ENCODE measurements at places on chromosomes 6 and 20.

- DNase-seq: no peak
These were observed 37.1 kb downstream of the CDH4 start for GRCh38 chr20:61289166-61289565.

DNA sequence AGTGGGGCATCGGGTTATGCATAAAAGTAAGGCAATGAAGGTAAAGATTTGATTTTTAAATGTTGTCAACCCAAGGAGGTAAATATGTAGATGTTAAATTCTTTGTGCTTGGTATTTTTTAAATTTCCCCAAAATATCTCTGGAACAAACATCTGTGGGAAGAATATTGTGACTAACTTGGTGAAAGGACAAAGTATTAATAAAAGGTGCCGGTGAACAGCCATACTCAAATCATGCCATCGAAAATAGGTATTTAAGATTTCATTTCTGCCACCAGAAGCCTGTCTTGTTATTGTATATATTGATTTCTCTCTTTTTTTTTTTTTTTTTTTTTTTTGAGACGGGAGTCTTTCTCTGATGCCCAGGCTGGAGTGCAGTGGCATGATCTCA lies 12.6 kb upstream of the ZBTB2 start:
- no peak for DNase-seq

DNA sequence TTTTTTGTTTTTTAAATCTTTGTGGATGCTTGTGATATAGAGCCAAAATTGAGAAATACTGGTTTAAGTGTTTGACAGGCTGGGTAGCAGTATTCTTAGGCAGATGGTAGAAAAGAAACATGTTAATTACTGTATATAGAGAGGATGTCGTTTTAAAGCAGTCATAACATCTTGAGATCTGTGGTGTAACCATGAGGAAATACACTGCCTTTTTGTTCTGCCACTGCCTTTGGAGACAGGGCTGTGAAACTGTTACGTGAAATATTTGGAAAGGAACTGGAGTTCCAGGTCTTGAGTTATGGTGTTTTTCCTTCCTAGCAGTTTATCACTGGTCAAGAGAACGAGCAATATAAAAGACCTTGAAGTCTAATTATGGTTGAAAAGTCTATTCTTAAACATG lies 19.5 kb downstream of the STXBP5 start:
- DNase-seq: no peak

DNA sequence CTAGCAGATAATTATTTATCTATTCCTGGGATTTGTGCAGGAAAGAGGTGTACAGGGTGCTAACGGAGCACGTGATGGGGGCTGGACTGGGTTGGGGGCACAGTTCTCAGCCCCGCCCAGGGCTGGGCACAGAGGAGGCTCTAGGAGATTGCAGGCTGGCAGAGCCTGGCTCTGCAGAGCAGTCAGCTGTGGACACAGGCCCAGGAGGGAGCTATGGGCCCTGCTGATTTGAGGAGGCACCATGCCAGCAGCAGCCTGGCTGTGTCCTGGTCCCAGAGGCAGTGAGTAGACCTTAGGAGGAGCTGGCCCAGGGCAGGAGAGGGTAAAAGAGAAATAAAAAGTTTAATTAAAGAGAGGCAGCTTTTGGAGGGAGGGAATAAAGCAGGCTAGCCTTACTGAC lies 19.3 kb downstream of the MAFB start:
- no peak for DNase-seq

DNA sequence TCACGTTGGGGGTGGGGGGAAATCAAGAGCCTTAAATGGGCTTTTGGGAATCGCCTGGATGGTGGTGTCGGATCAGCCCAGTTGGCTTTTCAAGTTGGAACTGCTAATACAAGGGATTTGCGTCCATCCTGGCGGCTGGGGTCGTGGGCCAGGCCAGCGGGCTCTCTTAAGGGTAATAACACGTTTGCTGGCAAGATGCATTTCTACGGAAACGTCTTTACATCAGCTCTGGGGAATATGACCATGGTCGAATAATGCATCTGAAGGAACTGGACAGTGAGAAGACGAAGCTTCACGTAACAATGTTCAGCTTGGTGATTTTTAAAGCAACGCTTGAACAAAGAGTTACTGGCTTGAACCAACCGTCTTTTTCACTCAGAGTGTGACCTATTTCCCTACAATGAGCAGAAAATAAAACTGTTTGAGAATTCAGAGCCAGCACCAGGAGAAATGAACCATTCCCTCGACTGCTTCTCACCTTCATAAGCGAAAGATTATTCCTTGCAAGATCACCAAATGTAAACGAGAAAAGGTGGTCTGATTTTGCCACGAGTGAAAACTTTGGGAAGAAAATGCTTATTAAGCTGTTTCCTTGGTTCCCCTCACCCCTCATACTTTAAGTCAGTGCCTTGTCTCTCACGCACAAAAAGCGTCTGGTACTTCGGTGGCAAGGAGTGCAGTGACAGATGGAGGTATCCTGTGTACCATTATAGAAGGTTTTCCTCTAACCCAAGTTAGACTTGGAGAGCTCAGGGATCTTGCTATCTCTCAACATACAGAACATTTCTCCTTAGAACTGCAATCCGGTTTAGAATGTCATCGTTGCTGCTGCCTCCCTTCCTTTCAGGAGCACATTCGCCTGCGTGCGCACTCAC lies 1.4 kb upstream of the MARCKS start:
- DNase-seq: peak; percentile 36

GRCh38 chr6:71473926-71474325 lies 185.3 kb downstream of the OGFRL1 start:
- DNase-seq: peak; percentile 50

- no peak for DNase-seq
These were observed 183.5 kb upstream of the COL21A1 start for GRCh38 chr6:56430629-56431600.
